ENCODE measurements at places on chromosomes 11 and 22. TPM values are rescaled to one million over a fixed set of nuclear protein-coding genes. Genes with fewer than 3 reads are reported as not detected.
A peak's percentile ranks its signal among the peaks of the same experiment; 100 is the strongest.

Gene TBX1
- total RNA-seq: 0.24 TPM

Gene SCGB1A1
- total RNA-seq: not detected

Gene KCNQ1OT1
- total RNA-seq: 0.43 TPM

Gene GLYAT
- total RNA-seq: not detected

Gene ANO5
- not detected for total RNA-seq

DNA sequence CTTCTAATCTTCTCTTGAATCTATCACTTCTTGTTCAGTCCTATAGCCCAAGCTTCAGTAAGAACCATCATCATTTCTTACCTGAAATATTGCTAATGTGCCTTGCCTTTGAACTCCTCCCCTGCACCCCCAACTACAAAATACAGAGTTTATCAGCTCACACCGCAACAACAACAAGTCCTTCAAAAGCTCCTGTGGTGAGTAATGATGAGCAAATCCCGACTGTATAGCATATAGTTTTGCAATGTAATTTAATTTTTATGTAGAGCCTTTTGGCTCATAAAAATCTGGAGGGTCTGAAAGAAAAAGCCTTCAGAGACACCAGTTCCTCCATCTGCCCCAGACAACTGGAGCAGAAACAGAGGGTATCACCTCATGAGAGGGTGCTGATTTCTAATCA is 124.7 kb downstream of the ARHGAP32 start:
- no peak for DNase-seq

- DNase-seq: no peak
These were observed 76.9 kb upstream of the API5 start for GRCh38 chr11:43234881-43235280.

DNA sequence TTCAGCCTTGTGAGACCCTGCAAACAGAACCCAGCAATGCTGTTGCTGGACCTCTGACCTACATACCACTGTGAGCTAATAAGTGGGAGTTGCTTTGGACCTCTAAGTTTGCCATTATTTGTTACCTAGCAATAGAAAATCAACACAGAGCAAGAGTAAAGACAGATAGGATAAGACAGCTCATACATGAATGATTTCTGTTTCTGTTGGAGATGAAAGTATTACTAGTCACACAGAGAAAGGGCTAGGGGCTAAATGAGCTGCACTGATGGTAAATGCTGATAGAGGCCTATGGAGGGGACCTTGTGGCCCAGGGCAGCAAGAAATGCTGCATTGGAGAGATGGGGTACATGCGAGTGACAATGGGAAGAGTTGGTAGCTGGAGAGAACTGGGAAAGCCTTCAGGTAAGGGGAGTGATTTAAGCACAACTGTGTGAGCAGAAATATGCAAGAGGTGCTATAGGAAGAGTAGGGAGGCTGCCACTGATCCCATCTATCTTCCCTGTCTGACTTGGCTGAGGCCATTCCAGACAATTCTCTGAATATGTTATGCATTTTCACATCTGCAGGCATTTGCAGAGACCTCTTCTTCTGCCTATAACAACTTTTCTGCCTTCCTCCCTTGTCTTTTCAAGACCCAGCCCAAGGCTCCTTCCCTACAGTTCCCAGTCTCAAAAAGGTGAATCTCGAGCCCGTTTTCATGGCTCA is 46.1 kb upstream of the SYN3 start:
- no peak for DNase-seq

DNA sequence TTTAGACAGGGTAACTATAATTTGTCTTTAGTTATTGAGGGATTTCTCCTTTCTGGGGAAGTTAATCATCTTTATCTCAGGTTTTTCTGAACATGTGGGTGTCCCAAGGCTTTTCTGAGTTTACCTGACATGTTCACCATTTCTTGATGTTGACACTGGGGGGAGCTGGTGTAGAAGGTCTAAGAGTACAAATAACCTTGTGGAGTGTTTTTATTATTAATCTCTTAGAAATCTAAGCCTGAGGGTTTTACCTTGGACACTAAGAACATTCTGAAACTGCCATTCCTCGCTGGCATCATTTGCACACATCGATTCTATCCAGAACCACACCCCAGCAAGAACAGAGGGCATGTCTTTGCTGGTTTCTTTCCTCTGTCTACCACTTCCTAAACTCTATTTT is 15.6 kb upstream of the C11orf91 start:
- peak; percentile 41 for DNase-seq

DNA sequence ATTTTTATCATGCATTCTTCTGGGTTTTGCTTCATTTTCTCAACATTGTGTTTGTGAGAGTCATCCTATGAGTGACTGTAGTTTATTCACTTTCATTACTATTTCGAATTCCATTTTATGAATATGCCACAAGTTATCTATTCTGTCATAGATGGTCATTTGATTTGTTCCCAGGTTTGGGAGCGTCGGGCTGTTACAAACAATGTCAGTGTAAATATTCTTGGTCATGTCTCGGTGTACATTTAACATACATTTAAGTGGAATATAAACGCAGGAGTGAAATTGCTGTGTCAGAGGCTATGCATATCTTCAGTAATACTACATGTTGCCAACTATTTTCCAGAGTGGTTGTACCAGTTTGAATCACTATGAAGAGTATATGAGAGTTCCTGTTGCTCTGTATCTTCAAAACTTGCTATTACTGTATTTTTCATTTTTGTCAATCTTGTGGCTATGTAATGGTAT is 2.4 kb downstream of the TRIM44 start:
- DNase-seq: no peak

DNA sequence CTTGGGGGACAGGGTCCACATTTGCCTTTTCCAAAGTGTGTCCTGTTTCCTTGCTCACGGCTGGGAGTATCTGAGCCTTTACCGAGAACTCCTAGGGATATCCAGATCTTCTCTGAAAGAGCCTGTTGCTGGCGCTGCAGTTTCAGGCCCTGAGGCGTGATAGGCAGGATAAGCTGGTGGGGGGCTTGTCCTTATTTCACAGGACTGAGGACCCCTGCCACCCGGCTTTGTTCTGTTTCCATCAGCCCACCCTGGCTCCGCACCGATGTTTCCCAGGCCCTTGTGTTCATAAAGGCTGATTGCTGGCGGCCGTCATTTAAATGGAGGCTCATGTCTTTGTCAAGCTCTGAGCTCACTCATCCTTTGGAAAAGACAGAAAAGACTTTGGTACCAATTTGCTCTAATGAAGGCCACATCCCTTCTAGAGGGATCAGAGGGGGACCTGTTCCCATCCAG is 9.4 kb upstream of the NPTXR start:
- no peak for DNase-seq

GRCh38 chr11:127000291-127000968 is at the start of gene KIRREL3:
KIRREL3 (minus strand) TSS chr11:127000770.
- DNase-seq: peak; percentile 50

DNA sequence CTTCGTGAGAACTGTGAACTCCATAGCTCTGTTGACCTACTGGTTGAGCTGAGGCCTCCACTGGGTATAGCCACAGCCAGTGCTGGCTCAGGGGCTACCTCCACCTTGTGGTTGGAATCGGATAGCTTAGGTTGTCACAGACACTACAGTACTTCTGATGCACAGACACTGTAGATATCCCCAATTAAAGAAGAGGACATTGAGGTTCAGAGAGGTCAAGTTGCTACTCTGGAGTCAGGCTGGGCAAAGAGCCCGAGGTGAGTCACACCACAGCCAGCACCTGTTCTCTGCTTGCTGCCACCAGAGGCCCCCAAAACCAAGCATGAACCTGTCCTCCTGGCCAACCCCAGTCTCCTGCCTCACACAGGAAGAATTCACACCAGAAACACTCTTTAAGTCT is 5.4 kb downstream of the UFD1 start:
- peak; percentile 22 for DNase-seq

DNA sequence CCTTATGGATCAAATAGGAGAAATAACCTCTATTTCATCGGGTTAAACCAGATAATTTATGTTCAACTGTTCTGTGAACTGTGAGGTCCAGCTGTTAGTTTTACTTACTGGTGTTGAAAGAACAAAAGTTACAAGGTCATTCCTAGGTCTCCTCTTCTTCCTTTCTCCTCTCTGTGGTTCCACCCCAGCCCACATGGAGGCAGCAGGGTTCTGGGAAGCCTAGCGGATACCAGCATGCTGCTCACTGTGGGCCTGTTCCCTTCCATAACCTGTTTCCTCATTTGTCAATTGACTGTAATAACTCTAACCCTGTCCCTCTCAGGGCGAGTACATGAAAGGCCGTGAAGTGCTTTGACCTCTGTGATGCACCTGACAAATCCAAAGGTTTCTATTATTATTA is 27.8 kb downstream of the RELT start:
- peak; percentile 28 for DNase-seq

GRCh38 chr22:21755851-21756284 is 20.3 kb upstream of the YPEL1 start:
- DNase-seq: peak; percentile 74

DNA sequence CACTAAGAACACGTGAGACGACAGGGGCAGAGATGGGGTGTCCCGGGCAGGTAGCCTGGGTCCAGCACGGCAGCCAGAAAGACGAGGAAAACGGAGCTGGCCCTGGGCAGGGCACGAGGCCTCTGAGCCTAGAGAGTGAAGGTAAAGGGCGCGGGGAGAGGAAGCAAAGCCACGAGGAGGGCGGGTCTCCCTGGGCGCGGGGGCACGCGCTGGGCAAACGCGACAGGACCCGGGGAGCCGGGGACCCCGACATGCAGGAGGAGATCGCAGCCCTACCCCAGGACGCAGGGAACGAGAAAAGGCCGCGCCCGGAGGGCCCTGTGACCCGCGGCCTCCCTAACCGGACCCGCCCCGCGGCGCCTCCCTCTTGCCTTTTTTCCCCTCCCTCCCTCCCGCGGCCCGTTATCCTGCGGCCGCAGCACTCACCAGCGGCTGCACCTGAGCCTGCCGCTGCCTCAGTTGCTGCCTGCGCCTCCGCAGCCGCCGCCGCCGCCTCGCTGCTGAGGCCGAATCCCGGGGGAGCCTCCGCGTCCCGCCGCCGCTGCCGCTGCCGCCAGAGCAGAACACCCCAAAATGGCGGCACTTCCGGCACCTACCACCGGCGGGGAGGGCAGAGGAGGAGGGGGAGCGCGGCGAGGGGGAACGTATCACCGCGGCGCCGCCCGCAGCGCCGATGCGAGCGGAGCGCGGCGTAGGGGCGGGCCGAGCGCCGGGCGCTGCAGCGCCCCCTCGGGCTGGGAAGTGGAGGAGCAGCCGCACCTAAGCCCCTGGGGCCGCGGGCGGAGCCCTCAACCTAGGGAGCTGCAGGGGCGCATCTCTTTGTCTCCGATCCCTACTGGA is at the start of gene CELF1:
CELF1 (minus strand) TSS at position 567 of the 840 bp plus-strand sequence. CDS start 53,609 bp downstream, outside the sequence.
- peak; percentile 79 for DNase-seq

Measured in HFFc6 (cell line).